Inflammatory macrophage treated with lipopolysaccharide for 1 hour (primary cell): ENCODE measurements at places on chromosomes 13 and 19.
A peak's percentile ranks its signal among the peaks of the same experiment; 100 is the strongest.

DNA sequence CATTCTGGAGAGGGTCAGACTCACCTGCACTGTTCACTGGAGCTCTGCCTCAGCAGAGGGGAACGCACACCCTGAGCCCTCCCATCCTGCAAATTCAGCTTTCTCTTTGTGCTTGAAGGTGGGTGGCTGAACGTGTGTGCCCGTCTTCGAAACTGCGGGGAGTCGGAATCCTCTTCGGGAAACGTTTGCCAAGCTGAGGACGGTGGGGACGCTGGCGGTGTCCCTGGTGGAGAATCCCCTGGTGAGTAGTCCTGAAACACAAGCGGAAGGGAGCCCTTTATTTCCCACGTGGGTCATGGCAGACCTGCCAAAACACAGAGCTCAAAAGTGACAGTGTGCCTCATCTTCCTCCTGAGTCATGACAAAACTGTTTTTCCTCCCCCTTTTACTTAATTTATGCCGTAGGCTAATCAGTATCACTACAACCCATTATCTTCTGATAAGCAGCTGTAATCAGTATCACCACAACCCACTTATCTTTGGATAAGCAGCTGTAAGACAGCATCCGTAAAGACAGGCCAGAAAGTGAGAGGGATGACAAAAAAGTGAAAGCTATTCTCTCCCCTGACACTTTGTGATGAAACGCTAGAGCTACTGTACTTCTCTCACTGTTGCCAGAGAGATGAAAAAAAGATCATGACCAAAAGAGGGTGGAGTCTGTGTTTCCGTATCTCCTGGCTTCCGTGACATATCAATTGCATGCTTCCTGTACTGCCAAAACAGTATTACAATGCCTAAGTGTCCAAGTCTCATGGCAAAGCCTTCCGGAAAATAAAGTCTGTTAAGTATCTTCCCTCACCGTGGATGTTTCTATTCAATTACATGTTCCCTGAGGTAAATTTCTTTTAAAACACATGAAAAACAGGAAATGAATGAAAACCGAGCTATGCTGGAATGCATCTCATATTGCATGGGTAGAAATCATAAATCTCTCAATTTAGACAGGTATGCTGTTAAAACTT lies 155.5 kb downstream of the TBC1D4 start:
- DNase-seq = peak; percentile 29

- DNase-seq = no peak
Observed at GRCh38 chr19:39444598-39445195, 685 bp upstream of the SUPT5H start.

GRCh38 chr13:76762721-76763120 lies 123.5 kb downstream of the KCTD12 start:
- no peak for DNase-seq

GRCh38 chr13:22047082-22047784 lies 376.4 kb downstream of the FGF9 start:
- DNase-seq = no peak

GRCh38 chr13:69283837-69284236 lies 823.8 kb upstream of the ATXN8OS start:
- DNase-seq = no peak

DNA sequence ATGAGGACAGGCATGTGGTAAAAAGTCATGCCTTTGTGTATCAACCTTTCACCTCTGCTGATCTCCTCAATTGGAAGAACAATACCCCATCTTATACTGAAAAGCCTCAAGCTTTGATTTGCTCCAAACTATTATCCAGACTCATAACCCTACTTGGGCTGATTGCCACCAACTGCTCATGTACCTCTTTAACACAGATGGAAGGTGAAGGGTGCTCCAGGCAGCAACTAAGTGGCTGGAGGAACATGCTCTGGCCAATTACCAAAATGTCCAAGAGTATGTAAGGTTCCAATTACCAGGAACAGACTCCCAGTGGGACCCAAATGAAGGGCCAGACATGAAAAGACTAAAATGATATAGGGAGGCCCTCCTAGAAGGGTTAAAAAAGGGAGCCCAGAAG lies 78.3 kb downstream of the ZNF486 start:
- DNase-seq = no peak

DNA sequence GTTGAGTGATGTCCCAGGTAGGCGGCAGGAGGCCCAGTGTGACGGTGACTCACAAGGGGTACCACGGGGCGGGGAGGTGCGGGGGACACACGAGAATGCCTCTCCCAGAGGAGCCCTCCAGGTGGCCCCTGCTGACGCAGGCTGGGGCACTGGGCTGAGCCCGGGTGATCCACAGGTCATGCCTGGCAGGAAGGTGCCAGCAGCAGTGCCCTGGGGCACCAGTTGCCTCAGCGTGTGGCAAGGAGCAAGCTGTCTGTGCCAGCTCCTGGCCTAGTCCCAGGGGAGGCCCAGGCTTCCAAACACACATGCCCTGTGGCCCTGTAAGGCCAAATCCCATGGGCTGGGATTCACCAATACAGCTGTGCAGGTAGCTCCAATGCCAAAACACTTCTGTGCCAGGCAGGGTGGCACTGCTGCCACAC lies 28.0 kb downstream of the AKT2 start:
- no peak for DNase-seq

GRCh38 chr13:100733261-100733660 lies 58.7 kb upstream of the TMTC4 start:
- no peak for DNase-seq

GRCh38 chr13:102815788-102816187 lies 16.9 kb downstream of the BIVM start:
- no peak for DNase-seq

DNA sequence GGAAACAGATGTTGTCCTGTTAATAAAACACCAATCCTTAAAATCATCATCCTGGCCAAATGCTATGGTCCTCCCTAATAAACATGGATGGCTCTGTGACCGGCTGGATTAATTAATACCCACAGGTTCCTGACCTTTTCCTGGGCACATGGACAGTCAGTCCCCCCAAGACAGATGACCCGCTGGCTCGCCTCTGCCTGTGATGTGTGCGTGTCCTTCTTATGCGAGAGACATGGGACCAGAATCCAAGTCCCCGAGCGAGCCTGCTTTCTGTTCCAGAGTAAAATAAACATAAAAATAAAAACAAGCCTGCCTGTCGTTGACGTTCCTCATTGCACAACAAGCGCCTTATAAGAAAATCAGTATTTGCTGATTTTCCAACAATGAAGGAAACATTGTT lies 378.3 kb upstream of the TSHZ3 start:
- no peak for DNase-seq

GRCh38 chr19:16381756-16382401 lies 57.3 kb downstream of the KLF2 start:
- DNase-seq = no peak

DNA sequence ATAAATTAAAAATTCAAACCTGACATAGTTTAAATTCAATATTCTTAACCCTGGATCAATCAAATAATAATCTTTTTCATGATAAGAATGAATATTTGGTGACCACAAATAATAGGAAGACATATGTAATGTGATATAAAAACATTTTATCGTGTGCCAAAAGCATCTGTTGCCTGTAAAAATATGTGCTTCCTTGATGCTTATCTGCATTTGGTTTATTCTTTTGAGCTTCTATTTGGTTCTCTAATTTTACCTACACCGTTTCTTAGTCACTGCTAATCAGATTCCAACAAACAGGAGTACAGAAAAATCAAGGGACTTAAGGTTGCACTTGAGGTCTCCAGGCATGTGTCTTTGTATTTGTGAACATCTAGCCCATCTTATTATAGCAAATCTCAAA lies 274.5 kb downstream of the DCT start:
- no peak for DNase-seq

DNA sequence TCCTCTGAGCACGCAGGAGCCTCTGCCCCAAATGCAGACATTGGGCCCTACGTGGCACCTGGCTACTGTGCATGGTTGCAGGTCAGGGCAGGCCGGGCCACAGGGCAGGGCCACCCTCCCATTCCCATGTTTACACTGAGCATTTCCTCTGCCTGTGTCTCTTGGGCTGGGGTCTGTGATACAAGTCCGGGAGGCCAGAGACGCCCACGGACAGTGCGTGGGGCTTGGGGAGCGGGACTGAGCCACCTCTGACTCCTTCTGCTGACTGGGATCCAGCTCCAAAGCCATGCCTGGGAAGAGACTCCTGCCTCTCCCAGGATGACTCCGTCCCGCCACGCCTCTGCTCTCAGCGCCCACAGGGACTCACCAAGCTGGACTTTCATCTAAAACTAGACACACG lies 18.8 kb downstream of the GAS6 start:
- DNase-seq = no peak

DNA sequence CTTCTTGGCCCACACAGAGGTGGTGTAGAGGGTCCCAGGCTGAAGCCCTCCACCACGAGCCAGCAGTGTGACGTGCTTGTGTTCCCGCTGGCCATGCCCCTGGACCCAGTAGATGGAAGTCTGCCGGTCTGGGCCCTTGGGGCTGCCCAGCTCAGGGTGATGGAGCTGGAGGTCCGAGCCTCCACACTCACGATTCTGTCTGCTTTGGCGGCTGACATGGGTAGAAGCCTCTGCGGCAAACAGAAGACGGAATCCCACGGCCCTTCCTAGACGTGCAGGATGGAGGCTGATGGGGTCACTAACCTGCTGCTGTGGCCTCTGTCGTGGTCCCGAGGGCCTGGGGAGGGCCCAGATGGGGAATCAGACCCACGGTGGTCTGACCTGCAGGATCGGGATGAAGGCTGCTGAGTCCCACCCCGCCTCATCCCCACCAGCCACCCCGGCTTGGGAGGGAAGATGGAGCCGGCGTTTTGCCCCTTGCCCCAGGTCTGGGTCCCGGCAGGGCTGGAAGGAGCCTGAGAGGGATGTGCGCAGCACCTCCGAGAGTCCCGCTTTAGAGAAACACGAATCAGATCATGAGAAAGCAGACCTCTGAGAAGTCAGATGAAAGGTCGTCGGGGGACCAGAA lies 4.4 kb downstream of the TMEM86B start:
- DNase-seq = no peak

GRCh38 chr19:44907613-44908012 lies 2.0 kb downstream of the APOE start:
- no peak for DNase-seq

DNA sequence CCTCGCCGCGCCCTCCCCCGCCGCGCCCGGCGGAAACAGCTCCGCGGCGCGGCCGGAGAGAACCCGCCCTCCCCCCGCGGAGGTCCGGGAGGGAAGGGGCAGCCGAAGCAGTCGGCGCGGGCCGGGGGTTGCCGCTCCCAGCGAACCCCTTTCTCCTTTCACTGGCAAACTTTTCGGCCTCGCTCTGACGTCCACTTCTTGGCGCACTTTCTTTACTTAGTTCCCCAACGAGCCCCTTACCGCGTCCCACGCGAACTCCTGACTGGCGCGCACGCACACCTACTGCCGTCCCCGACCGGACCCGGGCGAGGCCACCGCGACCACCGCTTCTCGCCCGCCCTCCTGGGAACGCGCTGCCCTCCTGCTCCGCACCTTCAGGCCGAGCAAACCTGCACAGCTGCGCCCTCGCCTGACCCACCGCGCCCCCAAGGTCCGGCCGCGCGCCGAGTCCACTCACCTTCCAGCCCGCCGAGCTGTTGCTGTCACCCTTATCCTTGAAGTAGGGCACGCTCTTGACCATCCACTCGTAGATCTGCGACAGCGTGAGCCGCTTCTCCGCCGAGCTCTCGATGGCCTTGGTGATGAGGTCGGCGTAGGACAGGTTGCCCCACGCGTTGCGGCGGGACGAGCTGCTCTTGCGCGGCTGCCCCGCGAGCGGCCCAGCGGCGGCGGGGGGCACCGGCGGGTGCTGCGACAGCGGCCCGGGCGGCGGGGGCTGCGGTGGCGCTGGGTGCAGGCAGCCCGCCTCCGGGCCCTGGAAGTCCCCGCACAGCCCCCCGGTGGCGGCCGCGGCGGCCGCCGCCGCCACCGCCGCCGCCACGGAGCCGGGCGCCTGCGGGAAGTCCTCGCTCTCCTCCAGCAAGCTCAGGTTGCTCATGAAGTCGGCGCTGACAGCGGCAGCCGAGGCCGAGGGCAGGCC lies 1.1 kb downstream of the FOXO1 start:
- DNase-seq = peak; percentile 40

- no peak for DNase-seq
Observed at GRCh38 chr19:15173746-15174404, 26.9 kb downstream of the NOTCH3 start.

DNA sequence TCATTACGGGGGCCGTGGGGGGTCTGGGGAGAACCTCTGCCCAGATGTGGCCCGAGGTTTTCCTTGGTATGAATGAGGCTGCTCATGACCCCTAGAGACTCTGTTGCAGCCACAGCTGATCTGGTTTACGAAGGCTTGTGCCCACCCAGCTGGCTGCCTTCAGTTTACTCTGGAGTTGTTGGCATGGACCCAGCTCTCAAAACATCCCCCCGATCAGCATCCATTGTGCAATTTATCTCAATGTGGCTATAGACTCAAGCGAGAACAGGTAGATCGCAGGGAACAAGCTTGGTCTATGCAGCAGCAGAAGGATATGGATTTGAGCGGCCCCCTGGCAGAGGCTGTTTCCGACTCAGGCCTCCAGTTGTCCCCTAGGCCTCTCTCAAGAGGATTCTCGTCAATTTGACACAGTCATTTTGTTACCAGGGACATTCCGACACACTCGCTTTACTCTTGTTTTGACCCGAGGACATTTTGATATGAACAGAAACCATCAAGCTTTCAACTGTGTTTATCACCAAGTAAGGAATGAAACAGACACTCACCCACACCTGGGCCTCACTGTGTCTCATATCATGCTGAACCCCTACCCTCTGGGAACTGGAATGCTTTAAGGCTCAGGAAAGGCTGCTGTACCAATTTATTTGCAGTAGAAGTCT lies 161.5 kb downstream of the KATNAL1 start:
- no peak for DNase-seq

- DNase-seq = peak; percentile 82
Observed at GRCh38 chr13:30870049-30870884, 35.8 kb upstream of the MEDAG start.

DNA sequence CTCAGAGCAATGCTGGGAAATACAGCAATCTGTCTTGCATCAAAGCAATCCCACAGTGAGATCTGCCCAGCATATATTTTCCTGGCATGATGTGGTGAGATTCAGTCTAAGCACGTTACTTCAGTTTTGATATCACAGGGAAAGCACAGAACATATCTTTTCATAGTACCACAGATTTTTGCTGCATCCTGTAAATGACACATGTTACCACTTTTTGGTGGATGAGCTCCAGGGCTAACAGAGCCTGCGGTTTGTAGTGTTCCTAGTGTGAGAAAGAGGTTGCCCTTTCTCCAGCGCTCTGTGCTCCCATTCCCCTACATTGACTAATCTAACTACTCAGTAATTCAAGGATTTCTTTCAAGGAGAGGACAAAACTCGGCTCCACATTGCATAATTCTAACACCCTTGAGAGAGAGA lies 409.0 kb downstream of the GPC6 start:
- DNase-seq = no peak

DNA sequence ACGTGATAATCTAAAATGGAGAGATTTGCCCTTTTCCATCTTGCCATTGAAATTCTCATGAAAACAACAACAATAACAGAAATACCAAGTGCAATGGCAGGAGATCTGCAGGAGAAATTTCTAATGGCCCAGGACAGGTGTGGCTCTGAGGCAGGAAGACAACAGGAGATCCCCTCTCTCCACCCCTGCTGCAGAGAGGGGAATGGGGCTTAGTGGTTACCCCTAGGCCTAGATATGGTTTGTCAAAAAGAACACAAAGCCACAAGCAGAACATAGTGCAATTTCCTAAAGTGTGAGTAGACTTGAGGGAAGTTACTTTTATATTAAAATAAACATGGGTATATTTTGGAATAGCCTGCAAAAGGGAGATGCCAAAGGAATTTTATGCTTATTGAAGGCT lies 369.5 kb downstream of the KCNRG start:
- DNase-seq = no peak
